Activated naive CD4-positive, alpha-beta T cell treated with anti-CD3 and anti-CD28 coated beads, Interleukin-2, amount 10 ng/mL, durations not matched to agents 5 hours and 36 hours (primary cell): ENCODE measurements at places on chromosomes 1 and 21. TPM values are rescaled to one million over a fixed set of nuclear protein-coding genes. Genes with fewer than 3 reads are reported as not detected.

Gene THEM4
- total RNA-seq, result 24.7 TPM

Gene KCNJ9
- not detected for total RNA-seq

Gene FGR
- 0.23 TPM for total RNA-seq

Gene FCGR2B
- total RNA-seq, result not detected

Gene LYPLAL1
- 16.2 TPM for total RNA-seq

Gene CROCC
- total RNA-seq, result 27.4 TPM

Gene PTCH2
- total RNA-seq, result 0.53 TPM

Gene OLIG1
- not detected for total RNA-seq

Gene ADCY10
- not detected for total RNA-seq
